Spleen (tissue), 13 donors: ENCODE measurements at places on chromosomes 4 and X.

DNA sequence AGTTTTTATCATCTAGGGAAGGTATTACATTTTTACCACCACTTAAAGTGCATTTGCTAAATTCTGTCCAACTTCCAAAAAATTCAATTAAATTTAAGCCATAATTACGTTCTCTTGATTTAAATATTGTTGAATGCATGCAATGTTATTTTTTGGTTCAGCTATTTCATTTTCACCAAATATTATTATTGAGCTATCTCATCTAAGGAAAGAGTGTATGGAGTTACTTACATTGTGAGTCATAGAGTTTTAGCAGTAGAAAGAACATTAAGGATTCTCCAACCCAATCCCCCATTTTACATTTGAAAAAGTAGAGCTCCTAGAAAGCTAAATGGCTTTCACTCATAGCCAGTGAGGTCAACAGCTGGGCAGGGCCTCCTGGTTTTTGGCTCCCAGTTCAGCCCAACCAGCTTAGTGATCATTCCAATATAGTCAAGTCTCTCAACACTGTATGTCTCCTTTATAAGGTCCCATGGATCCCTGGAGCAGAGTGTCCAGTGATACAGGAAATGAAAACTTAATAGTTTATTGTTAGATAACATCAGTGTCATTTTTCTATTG lies 60.5 kb downstream of the NDNF start:
- DNase-seq: no peak

DNA sequence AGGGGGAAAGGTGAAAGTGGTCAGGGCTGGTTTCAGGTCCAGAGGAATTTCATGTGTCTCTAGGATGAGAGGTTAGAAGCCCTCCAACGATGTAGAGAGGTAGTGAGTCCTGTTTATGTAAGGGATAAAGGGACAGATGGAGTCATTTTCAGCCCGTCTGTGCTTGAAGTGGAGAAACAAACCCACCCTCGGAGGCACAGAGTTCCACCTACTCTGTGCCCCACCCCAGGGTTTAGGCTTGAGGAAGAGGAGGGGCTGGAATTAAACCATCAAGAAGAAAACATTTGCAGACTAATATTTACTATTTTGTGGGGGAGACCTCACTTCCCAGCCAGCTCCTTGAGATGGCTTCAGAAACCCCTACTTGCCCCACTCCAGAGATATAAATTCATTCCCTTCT lies 868 bp upstream of the GNL3L start:
- no peak for DNase-seq

- DNase-seq: no peak
Measured at GRCh38 chr4:11005300-11005699, 320.7 kb upstream of the CLNK start.

DNA sequence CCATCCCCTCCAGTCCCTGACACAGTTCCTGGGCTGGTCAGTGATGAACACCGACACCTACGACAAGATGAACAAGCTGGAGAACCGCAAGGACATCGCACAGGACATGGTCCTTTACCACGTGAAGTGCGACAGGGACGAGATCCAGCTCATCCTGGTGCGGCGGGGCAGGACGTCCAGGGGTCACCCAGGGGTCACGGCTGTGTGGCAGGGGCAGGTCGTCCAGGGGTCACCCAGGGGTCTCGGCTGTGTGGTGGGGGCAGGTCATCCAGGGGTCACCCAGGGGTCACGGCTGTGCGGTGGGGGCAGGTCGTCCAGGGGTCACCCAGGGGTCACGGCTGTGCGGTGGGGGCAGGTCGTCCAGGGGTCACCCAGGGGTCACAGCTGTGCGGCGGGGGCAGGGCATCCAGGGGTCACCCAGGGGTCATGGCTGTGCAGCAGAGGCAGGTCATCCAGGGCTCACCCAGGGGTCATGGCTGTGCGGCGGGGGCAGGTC lies 16.7 kb downstream of the ATP5ME start:
- DNase-seq: no peak

- DNase-seq: no peak
Measured at GRCh38 chr4:84258905-84259830, 239.9 kb downstream of the NKX6-1 start.

GRCh38 chr4:88109123-88109881 lies 49.1 kb downstream of the ABCG2 start:
- no peak for DNase-seq

DNA sequence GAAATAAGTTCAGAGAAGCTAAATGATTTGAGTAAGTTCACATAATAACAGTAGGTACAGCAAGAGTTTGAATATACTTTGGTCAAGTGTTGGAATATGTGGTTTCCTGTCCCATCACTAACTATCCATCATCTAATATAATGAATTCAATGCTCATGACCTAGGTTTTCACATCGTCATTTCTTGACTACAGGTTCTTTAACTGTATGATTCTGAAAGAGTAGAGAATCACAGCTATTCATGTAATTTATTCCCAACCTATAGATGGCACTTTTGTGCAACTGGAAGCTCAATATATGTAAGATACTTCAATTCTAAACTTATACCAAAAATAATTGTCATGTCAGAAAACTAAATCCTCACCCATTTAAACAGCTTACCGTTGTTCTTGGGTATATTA lies 53.1 kb downstream of the TIGD2 start:
- DNase-seq: no peak

GRCh38 chrX:136666088-136666487 lies 18.1 kb downstream of the CD40LG start:
- no peak for DNase-seq

DNA sequence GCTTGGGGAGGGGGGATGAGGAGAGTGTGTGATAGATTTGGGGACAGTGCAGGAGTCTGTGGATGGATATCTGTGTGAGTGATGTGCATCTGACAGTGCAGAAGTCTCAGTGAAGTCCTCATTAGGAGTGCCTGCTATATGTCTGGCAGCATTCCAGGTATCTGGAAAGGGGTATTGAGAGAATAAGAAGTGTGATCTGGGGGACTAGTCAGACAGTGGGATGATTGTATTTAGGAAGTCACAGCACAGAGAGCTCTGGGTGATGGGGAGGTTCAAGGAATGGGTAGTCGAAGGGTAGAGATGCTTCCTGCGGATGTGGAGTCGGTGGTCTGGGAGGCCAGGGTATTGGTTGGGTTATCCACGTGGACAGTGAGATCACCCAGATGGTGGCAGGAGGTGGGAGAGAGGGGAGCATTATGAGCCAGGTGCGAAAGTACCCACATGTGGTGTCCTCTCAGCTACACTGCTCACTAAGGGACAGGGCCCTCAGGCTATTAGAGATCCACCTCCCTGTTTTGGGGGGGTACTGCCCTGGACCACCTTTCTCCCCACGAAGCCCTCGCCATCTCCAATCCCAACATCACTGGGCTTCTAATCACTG lies 9.8 kb downstream of the MAGED2 start:
- DNase-seq: no peak

DNA sequence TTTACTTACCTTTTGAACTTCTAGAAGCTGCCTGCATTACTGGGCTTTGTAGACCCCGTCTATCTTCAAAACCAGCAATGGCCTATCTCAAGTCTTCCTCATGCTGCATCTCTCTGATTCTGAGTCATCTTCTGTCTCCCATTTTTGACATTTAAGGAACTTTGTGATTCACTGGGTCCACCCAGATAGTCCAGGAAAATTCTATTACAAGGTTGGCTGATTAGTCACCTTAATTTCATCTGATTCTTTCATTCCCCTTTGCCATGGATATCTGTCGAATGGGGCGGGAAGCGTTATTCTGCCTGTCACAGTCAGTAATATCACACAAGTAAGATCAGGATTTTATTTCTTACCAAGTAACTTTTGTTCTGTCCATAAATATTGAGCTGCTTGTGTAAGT lies 618.0 kb downstream of the CCSER1 start:
- DNase-seq: no peak

- DNase-seq: no peak
Measured at GRCh38 chr4:40812386-40812785, 62.6 kb downstream of the NSUN7 start.

- DNase-seq: no peak
Measured at GRCh38 chr4:105461221-105461620, 12.6 kb downstream of the PPA2 start.

- DNase-seq: peak; percentile 80
Measured at GRCh38 chrX:47384502-47384901, 14.1 kb downstream of the ZNF157 start.

DNA sequence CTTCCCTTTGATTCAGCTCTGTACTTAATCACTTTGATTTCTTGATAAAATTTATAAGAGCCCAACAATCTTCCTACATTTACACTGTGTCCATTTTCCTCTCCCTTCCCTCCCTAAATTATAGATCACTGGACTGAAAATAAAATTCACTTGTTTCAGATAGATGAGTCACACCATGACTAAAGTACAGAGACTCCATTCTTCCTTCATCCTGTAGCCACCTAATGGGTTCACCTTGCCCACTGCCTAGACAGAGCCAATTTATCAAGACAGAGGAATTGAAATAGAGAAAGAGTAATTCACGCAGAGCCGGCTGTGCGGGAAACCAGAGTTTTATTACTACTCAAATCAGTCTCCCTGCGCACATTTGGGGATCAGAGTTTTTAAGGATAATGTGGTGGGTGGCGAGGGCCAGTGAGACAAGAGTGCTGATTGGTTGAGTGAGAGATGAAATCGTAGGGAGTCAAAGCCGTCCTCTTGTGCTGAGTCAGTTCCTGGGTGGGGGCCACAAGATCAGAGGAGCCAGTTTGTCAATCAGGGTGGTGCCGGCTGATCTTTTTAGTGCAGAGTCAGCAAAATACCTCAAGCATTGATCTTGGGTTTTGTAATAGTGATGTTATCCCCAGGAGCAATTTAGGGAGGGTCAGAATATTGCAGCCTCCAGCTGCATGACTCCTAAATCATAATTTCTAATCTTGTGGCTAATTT lies 71.3 kb upstream of the MED14 start:
- no peak for DNase-seq

DNA sequence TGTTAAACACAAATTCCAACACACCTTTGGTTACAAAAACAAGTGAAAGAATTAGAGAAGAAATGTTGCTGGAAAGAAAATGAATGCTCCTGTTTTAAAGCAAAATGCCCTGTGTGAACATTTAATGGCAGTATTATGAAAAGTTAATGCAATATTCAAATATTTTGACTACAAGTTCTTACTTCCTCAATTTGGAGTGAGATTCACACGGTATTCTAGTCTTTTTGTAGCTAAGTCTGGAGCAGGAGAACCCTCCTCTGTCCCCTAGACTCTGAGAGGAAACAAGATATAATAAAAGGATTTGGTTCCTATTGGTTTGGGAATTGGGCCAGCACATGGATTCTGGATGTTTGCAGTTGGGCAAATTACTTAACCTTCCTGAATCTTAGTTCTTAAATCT lies 12.7 kb downstream of the MAD2L1 start:
- no peak for DNase-seq

GRCh38 chrX:1341545-1342184 lies 5.1 kb downstream of the IL3RA start:
- DNase-seq: no peak

DNA sequence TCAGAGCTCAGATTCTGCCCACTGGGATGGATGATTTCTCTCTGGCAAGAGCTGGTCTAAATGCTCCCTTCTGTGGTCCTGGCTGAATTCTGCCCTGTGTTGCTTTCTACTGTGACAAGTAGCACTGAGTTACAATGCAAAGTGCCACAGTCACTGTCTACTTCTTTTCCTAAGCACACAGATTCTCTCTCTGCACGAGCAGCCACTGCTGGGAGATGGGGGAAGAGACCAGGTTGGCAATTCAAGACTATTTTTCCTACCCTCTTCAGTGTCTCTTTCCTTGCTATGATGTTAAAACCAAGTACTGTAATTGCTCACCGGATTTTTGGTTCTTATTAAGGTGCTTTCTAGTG lies 45.5 kb downstream of the STAP1 start:
- no peak for DNase-seq

- peak; percentile 82 for DNase-seq
Measured at GRCh38 chrX:107721318-107721717, 54.3 kb downstream of the TSC22D3 start.

DNA sequence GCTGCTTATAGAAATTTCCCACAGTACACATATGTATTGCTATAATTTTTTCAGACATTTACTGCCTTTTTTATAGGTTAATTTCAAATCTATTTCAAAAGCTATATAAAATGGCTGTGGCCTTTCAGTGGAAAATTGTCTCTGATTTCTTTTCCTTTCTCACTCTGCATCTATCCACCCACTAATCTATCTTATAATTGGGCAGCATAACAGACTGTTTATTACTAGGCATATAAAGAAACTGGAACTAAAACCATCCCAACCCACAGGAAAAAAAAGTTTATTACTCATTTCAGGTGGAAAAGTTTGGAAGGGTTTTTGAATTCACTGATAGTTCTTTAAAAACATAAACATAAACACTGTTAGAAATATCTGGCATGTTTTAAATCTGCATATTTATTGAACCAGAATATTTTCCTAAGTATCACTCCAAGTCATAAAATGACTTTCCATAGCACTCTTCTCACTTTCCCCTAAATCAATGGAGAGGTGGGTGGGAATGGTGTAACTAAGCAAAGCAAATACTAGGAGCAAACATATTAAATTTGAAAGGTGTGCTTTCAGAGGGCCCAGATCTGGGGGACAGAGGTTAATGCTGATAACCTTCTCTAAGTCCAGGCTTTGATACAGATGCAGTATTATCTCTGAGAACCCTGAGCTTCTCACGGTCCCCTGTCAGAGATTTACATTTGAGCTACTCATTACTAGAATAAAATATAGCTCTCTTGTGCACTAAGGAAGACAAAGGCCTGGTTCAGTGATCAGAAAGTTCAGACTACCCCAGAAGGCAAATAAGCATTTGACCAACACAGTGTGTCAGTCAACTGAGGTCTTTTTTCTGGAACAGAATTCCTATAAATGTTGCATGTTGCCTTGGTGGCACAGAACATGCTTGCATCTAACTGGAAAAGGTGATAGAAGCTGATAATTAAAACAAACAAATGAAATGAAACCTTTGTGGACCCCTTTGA lies 328.3 kb downstream of the UNC5C start:
- no peak for DNase-seq

DNA sequence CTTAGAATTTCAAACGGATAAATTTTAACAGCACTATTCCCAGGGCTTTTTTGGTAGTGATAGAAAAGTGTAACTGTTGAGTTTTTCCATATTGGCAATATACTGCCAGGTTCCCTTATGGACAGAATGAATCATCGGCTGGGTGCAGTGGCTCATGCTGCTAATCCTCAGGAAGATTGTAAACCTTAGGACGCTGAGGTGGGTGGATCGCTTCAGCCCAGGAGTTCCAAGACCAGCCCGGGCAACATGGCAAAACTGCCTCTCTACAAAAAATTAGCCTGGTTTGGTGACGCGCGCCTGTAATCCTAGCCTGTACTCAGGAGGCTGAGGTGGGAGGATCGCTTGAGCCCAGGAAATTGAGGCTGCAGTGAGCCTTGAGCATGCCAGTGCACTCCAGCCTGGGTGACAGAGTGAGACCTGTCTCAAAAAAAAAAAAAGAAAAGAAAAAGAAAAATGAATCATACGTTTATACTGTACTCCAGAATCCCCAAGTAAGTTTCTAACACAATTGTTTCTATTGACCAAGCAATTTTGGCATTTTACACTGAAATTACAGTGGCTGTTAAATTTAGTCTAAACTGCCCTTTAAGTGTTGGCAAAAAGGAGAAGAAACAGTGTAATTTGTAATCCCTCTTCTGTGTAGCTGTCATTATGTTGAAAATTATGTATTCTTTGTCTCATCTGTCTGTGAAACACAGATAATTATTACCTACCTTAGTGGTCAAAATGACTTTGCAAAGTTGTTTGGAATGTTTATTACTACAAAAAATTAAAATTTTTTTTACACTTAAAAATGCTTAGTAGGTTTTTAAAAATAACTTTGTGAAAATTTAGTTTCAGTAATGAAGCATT lies 1.8 kb downstream of the SLC30A9 start:
- DNase-seq: no peak
